T-helper 22 cell (primary cell): ENCODE measurements at places on chromosomes 6 and 20.

- DNase-seq, result no peak
Observed at GRCh38 chr6:70150521-70150920, 152.4 kb downstream of the COL9A1 start.

- DNase-seq, result no peak
Observed at GRCh38 chr20:25052255-25053194, 5.4 kb downstream of the ACSS1 start.

DNA sequence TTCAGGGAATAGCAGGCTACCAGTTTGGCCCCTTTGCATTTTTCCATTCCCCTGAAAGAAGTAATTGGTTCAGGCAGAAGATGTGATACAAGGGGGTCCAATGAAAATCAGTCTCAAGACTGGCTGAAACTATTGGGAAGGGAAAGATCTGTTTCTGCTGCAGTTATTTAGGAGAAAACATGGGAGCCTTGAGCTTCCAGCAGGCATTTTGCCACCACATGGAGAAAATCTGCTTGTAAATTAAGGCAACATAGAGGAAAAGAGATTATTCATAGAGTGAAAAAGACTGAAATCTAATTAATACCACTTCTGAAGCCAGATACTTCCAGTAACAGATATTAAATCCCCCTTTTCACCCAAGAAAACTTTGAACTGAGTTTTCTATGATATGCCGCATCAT is 44.2 kb upstream of the SNAP25 start:
- DNase-seq, result no peak

- no peak for DNase-seq
Observed at GRCh38 chr6:7335519-7335918, 22.5 kb upstream of the SSR1 start.

DNA sequence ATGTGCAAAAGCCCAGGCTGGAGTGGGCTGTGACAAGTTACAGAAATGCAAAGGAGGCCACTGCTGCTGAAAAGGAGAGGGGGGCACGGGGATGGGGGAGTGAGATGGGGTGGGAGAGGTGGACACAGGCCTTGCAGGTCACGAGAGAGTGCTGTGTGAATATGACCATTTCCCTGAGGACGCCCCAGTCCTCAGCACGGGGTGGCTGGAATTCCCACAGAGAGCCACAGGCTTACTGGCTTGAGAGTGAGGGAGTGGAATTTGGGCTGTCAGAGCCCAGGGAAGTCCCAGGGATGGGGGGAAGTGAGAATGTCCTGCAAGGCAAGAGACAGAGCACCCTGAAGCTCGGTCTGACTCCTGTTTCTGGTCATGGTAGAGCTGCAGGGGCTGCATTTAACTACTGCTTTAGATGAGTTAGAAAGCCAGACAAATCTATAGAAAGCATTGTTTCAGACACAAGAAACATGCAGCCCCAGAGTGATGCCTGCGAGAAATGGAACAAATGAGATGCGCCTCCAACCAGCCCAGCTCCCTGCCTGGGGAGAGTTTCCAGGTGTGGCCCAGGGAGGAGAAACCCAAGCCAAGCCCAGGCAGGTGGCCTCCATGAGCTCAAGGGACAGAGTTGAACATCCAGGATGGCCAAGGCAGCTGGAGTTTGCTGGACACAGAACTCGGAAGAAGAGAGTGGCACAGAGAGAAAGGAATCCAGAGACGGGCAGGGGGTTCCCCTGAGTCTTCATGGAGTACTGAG is 30.5 kb downstream of the NPEPL1 start:
- no peak for DNase-seq

DNA sequence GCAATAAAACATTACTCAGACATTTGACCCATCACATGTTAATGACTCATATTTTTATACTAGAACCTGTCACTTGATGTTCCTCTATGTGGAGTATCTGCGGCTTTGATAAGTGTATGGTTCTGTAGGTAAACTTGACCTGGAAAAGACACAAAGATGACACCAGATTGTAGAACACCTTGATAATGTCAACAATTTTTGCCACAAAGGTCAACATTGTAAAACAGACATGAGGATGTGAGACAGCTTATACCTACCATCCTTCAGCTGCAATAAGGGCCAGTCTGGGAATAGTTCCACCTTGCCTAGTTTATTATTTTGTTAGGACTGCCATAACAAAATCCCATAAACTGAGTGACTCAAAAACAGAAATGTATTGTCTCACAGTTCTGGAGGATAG is 202.4 kb downstream of the LMBRD1 start:
- no peak for DNase-seq

GRCh38 chr20:20549704-20550103 is 162.7 kb downstream of the RALGAPA2 start:
- no peak for DNase-seq

GRCh38 chr20:50442512-50442911 is 67.7 kb upstream of the PTPN1 start:
- no peak for DNase-seq

GRCh38 chr20:23133560-23133998 is 47.5 kb upstream of the CD93 start:
- no peak for DNase-seq
